Ovary (tissue), 10 donors: ENCODE measurements at places on chromosomes 6 and 20. TPM values are rescaled to one million over a fixed set of nuclear protein-coding genes. Genes with fewer than 3 reads are reported as not detected.

DNA sequence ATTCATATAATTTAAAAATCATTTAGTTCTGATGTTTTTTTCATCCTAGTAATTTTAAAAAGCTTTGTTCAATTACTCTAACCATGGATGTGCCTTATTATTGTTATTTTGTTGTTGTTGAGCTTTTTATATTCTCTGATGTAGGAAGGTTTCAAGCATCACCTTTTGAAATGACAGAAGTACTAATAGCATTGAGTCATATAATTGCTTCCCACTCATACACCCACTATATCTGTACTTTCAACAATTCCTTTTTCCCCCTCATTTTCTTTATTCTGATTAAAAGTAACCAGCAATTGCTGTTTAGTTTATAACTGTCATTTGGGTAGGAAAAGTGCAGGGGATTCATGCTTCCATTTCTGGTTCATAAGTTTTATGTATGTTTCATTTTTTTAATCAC is 38.6 kb downstream of the DNAH8 start:
- no peak for DNase-seq

DNA sequence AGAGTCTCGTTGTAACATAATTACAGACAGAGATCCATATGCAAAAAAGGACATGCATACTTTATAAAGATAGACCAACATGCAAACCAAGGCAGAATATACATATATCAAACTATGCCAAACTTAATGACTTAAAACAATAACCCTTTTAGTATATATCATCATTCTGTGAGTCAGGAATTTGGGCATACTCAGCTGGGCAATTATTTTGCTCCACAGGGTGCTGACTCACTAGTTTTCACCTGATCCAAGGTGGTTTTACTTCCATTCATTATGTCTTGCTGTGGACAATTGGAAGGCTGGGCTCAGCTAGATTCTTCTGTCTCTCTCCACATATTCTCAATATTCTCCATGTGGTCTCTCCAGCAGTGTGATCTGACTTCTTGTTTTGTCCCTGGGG is 41.2 kb upstream of the RNF146 start:
- no peak for DNase-seq

DNA sequence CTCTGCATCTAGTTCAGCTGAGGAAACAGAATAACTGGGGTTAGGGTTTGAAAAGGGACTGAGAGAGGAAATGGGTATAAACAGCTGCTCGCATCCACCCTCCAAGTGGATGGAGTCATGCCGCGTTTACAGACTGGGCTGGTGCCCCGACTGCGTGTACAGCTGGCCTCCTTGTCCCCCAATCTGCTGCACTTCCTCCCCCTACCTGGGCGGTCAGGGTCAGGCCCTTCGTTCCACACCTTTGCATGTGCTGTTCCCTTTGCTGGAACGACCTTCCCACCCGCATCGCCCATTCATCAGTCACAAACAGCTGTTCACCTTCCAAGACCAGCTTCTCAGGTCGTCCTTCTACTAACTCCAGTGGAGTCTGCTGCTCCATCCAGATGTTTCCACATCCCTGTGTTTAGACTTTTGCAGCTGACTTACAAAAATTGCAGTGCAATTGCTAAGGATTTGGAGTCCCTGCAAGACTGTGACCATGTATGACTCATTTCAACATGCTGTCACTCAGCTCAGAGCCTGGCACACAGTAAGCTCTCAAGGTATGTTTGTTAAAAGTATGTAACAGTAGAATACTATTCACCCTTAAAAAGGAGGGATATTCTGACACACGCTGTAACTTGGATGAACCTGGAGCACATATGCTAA is 129.3 kb downstream of the DTNBP1 start:
- no peak for DNase-seq

- no peak for DNase-seq
Measured at GRCh38 chr20:2301164-2301622, 5.4 kb downstream of the TGM3 start.

- no peak for DNase-seq
Measured at GRCh38 chr6:157172231-157172701, 151.1 kb downstream of the TMEM242 start.

DNA sequence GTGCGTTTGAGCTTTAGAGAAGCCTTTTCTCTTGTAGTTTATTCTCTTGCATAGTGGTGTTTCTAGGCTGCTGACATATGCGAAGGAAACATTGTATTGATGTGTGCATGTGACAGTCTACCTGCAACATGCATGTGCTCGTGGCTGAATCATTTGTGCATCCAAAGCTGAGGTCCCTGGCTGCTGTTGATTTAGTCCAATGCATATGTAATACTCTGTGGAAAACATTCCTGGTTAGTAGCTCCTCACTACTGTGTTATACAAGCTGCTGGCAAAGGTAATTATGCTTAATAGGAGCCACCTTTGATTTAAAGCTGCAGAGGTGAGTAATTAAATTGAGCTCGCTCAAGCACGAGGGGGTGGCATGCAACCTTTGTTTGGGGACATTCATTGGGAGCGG is 24.5 kb downstream of the TSHZ2 start:
- no peak for DNase-seq

- no peak for DNase-seq
Measured at GRCh38 chr6:1837826-1838225, 228.1 kb downstream of the FOXC1 start.

GRCh38 chr20:36307412-36308325 is 1.5 kb downstream of the DLGAP4 start:
- no peak for DNase-seq

DNA sequence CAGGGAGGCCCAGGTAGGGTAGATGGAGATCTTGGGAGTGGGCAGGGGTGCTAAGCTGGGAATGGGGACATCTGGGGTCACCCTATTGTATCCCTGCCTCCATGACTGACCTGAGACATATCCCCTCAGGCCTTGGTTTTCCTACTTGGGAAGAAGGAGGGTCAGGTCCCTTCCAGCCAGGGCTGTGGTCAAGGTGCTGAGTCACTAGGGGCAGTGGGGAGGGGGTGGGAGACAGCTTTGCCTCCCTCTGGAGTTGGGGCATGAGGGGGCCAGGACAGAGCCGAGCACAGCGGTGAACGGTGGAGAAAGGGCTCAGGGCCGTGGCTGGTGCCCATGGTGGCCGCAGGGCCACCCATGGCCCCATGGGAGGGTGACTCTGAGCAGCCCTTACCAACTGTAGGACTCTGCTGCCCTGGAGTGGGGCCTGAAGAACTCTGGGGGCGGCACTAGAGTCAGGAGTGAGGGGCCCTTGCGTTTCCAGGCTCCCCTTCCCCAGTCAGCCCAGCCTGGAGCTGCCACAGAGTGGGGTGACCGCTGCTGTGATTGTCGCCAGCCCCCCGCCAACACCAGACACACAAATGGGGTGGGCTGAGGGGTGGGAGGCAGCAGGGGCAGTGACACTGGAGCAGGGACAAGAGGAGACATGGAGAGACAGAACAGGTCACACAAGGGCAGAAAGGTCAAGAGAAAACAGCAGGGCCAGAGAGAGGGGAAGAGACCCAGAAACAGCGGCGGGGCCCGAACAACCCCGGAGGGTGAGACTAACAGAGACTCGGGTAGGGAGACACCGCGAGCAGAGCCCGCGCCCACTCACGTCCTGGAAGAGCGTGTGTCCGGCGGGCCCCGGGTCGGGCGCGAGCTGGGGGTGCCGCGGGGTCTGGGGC is 576 bp downstream of the NECAB3 start:
- DNase-seq = peak; percentile 60

- peak; percentile 41 for DNase-seq
Measured at GRCh38 chr6:37696220-37696840, 1.4 kb downstream of the MDGA1 start.

DNA sequence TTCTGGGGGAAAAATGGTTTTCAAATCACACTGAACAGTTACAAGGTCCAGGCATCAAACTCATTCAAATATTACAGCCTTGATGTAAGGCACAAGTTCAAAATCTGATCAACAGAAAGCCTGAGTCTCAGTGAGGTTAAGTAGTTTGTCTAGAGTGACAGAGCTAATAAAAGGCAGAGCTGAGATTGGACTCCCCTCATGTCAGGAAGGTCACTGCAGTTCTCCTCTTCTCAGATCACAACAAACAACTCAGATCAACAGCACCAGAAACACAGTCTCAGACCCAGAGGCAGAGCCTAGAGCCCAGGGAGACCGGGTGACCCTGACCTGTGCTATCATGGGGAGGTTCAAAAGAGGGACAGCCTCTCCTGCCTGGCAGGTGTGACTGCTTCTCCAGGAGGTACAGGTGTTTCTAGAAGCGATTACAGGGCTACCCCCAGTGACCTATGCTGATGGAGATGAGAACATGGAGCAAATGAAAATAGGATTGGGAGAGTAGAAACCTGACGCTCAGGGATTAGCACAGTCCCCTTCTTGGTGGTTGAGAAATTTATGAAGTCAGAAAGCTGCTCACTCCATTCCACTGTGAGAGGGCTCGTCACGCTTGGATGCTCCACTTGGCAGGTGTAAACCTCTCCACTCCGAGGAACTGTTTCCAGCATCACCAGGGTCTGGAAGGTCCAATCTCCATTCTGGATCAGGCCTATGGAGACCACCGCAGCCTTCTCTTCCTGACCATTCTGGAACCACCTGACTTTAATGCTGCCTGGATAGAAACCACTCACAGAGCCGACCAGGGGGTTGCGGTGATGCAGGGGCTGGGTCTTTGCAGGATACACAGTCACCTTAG is 24.3 kb upstream of the HLA-DRB5 start:
- no peak for DNase-seq

DNA sequence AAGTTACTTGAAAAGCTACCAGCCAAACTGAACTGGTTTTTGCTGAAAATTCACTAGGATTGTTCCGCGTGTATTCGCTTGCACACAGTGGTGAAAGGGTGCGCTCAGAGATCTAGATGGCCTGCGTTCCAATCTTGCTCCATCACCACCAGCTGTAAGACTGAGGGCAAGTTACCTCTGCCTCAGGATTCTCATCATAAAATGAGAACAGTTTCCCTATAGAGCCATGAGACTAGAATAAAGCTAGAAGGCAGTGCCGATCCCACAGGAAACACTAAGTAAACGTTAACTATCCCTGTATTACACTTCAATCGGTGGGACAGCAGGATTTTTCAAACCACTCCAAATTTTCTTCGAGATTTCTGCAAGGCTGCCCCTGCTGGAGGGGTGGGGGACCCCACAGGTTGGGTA is 838 bp downstream of the AHCY start:
- no peak for DNase-seq

GRCh38 chr6:21537637-21538036 is 55.9 kb upstream of the SOX4 start:
- no peak for DNase-seq

- DNase-seq = no peak
Measured at GRCh38 chr6:106477790-106478189, 117.3 kb downstream of the CRYBG1 start.

- no peak for DNase-seq
Measured at GRCh38 chr6:72149715-72150114, 263.4 kb downstream of the RIMS1 start.

GRCh38 chr6:57294862-57295445 is 22.5 kb upstream of the PRIM2 start:
- DNase-seq = peak; percentile 58

DNA sequence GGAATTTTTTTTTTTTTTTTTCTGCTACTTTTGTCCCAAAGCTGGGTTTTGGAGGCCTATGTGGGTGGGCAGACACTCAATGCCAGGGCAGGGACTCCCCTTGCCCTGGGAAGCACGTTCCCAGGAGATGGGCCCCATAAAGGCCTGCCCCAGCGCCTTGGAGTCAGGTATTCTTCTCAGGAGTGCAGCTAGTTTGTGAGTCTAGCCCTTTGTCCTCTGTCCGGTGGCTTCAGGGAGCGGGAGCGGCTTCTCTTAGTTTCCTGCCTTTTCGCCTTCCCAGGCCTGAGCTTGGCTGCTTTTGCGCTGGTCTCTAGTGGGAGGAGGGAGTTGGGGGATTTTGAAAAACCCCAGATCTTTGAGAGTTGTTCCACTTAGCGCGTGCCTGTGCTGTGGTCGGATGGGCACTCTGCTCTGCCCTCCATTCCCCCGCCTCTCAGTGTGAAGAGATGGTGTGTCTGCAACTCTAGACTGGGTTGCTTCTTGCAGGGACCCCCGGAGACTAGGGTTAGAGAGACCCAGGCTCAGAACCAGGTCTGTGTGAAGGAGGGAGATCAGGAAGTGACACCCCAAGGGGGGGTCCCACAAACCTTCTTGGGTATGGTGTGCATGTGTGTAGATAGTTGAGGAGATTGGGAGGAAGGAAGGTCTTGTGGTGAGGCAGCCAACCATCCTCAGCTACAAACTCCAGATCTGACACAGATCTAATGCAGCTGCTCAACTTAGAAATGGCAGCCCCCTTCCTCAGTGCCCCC is 1.3 kb downstream of the PLCG1 start:
- DNase-seq = no peak

DNA sequence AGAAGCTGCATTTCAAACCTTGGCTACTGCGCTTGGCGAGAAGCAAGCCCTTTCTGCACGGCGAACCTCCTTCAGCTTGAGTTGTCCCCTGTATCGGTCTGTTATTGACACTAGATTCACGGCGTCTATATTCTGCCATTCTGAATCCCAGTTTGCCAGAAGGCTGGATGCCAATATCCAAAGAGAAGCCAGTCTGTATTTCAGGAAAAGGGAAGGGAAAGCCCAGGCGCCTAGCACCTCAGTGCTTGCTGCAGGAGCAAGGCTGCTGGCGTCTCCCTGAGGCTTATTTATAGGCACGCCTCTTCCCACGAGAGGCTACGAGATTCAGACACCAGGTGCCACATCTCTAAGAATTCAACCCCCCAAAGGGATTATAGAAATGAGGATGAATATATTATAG is 89.6 kb upstream of the CDH4 start:
- no peak for DNase-seq

DNA sequence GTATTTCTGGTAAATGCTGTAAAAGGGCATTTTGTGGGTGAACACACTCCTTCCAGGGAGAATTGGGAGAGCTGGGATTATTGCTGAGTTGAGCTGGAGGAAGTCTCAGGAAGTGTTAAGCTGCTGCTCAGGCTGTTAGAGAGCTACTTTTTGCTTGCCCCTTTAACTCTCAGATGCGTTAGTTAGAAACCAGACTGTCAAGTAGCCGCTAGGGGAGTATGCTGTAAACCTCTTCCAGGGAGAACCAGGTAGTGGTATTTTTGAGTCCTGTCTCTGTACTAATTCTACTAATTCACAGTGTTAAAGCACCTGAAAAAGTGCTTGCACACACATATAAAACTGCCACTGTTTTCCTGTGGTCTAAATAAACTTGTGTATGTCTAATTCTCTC is 6.6 kb upstream of the GFRAL start:
- DNase-seq = no peak

OOEP gene
- not detected for total RNA-seq

SLC13A3 gene
- 3.0 TPM for total RNA-seq

RIPOR2 gene
- 4.5 TPM for total RNA-seq

TAF11 gene
- total RNA-seq = 25.0 TPM

C20orf202 gene
- 0.25 TPM for total RNA-seq

PGC gene
- not detected for total RNA-seq

SLC44A4 gene
- 7.5 TPM for total RNA-seq

C20orf96 gene
- total RNA-seq = 10.1 TPM

C4A gene
- 447 TPM for total RNA-seq

NRN1 gene
- total RNA-seq = 3.5 TPM

RHAG gene
- total RNA-seq = not detected
